ENCODE measurements at places on chromosomes 1 and 21.

- peak; percentile 63 for DNase-seq
Observed at GRCh38 chr1:68232289-68233148, at the start of gene WLS. Gene WLS, minus strand, starts transcription at chr1:68232523. Its CDS starts 224 bp downstream, at chr1:68232299.

DNA sequence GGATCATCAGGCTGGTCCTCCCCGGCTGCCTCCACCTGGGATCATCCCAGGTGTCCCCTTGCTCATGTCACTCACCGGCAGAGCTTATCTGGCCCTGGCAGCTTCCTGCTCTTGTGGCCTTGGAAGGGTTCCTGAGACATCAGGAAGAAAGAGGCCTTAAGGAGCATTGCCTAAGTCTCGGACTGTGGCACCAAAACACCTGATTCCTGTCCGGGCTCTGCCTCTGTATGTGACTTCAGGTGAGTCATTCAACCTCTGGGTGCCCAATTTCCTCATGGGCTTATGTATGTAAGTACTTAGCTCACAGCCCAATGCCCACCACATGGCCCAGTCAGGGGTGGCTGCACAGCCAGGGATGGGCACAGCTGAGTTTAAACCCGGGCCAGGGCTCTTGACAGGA lies 255.9 kb upstream of the VAMP3 start:
- no peak for DNase-seq

DNA sequence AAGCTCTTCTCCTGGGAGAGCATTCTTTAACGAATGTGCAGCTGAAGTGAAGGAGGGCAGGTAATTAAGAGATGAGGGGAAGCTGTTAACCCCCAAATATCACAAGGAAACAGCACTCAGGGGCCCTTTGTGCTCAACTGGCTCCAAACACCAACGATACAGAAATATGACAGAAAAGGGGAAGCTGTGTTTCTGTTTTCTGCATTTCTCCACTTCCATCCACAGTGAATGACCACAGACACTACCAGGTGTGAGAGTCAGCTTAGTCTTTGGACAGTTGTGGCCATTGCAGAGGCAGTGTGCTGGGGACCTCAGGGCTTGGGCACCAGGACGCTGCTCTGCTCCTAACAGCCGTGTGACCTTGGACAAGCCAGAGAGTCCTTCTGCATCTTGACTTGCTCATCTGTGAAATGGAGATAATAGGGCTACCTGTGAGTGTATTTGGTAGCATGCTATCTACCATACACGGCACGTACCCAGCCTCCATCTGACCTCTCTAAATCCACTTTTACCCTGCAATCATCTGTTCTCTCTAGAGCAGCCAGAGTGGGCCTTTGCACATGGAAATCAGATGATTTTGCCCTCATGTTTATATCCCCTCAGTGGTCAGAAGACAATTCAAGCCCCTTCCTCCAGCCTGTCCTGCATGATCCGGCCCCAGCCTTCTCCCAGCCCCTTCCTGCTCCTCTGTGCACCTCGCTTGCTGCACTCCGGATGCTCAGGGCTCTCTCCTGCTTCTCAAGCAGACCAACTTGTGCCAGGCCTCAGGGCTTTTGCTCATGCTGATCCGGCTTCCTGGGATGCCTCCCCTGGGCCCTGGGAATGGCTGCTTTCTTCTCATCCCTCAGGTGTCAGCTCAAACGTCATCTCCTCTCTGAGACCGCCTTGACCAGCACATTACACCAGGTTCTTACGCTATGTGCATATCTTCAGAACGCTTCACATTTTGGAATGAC lies 4.7 kb upstream of the TINAGL1 start:
- DNase-seq = no peak

GRCh38 chr1:6961289-6961688 lies 176.0 kb downstream of the CAMTA1 start:
- DNase-seq = no peak

- peak; percentile 53 for DNase-seq
Observed at GRCh38 chr1:78586572-78586971, 33.7 kb upstream of the IFI44L start.

- DNase-seq = no peak
Observed at GRCh38 chr1:11068600-11069473, 9.0 kb upstream of the SRM start.

DNA sequence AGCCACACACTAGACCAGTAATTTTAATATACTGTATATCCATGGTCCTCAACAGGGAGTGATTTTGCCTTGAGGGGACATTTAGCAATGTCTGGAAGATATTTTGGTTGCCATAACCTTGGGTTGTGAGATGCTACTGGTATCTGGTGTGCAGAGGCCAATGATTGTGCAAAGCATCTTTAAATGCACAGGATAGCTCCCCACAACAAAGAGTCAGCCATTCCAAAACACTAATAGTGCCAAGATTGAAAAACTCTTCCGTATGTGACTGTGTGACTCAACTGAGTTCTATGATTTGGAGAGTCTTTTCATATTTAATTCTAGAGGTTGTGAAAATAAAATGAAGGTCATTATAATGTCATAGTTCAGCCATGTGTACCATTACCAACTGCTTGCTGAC lies 141.4 kb upstream of the CACYBP start:
- no peak for DNase-seq

- DNase-seq = no peak
Observed at GRCh38 chr1:71428029-71428428, 347.2 kb upstream of the ZRANB2 start.

DNA sequence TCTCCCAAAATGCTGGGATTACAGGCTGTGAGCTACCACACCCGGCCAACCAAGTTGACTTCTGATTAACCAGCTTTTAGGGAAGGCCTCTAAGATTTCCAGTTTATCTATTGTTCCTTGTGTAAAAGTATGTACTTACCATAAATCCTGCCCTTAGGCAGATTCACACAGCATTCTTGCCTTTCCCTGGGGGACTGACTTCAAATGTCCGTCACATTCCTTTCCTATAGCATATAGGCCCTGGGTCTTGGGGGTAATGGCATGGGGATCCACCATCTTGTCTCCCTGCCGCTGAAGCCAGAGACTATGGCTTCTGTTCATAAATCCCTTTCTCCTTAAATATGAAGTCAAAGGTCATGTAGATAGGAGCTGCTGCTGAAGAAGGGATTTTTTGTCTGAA lies 872 bp upstream of the PINK1 start:
- no peak for DNase-seq

DNA sequence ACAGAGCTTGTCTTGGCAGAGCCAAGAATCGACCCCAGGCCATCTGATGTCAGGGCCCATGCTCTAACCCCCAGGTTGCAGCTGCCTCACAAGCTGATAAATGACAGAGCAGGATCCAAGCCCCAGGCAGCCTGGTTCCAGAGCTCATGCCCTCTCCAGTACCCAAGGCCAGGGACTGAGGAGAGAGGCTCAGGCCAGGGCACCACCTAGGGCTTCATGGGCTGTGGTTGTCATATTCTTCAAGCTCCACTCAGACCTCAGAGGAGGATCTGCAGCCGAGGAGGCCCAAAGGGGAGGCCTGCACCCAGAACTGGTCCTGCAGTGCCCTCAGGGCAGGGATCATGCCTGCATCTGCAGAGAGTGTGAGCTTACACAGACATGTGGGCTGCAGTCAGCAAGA lies 301.1 kb downstream of the MATN1 start:
- DNase-seq = no peak

DNA sequence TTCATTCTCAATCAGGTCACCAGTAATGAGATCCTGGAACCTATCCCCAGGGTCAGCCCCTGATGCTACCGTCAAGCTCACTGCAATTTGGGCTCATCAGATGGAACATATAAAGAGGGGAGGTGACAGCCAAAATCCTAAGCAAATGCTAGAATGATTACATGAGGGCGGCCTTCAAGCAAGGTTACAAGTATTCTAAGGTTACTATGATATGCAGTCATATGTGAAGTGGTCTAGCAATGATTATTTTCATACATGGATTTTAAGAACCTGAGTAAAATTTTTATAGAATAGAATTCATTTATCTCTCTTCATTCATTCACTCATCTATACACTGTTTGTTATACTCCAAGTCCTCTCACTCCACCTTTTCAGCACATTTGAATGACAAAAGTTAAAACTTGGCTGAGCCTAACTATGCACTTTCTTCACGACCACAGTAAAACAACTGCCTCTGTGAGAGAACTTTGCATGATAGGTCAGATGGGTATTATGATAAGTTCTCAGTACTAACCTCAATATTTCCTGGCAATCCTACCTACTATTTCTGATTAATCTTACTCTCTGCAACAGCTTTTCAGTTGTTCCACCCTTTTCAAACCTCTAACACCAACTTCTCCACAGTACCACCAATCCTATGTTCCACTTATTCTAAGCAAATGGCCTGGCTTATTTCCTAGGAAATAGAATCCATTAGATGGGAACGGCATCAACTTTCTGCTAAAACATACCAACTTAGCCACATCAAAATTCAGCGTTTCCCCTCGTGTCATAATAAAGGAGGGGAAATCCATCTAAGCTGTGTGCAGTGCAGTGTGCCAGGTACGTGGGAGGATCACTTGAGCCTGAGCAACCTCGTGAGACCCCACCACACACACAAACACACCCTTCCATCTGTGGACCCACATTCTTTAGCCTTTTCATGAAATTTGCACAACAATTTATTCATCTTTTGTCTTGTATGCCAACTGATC lies 32.0 kb downstream of the LHX9 start:
- DNase-seq = no peak

GRCh38 chr21:43369124-43369523 lies 57.8 kb downstream of the SIK1 start:
- DNase-seq = no peak

- DNase-seq = no peak
Observed at GRCh38 chr1:41371630-41372599, 10.7 kb downstream of the FOXO6 start.

GRCh38 chr1:64348961-64349648 lies 120.8 kb upstream of the CACHD1 start:
- no peak for DNase-seq

GRCh38 chr21:25459365-25459764 lies 147.9 kb downstream of the MRPL39 start:
- DNase-seq = no peak

- DNase-seq = no peak
Observed at GRCh38 chr21:41368735-41369104, 6.9 kb downstream of the MX2 start.

DNA sequence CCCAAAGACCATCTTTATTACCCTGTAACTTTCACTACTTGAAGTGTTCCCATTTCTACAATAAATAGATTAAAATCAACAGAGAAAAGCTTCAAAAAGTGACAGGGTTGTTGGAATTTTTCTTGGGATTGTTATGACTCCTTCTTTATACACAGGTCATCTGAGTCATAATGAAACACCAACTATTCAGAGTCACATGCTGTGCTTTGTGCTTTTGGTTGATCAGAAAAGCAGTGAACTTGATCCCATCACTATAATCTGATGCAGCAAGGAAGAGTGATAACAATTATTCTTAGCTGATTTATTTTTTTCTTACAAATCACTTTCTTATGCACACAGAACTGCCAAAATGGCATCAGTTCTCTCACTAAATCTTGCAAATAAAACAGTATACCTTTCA lies 422.9 kb downstream of the PTBP2 start:
- peak; percentile 62 for DNase-seq

- no peak for DNase-seq
Observed at GRCh38 chr1:64948905-64949833, 17.2 kb downstream of the JAK1 start.

DNA sequence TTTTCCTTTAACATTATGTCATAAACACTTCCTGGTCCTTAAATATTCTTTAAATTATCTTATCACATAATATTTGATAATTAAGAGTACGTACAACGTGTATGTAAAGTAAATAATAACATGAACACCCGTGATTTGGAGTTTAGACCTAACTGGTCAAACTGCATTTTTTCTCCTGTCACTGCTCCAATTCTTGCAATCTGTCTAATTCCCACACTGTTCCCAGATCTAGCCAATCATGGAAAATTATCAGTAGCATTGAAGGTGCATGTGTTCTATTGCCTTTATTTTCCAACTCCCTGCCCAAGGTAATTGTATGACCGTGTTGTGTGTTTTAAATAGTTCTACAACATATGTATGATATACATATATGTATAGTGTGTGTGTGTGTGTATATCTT lies 2.1 kb upstream of the PM20D1 start:
- DNase-seq = no peak

GRCh38 chr21:25691976-25692375 lies 42.7 kb downstream of the ATP5PF start:
- no peak for DNase-seq

DNA sequence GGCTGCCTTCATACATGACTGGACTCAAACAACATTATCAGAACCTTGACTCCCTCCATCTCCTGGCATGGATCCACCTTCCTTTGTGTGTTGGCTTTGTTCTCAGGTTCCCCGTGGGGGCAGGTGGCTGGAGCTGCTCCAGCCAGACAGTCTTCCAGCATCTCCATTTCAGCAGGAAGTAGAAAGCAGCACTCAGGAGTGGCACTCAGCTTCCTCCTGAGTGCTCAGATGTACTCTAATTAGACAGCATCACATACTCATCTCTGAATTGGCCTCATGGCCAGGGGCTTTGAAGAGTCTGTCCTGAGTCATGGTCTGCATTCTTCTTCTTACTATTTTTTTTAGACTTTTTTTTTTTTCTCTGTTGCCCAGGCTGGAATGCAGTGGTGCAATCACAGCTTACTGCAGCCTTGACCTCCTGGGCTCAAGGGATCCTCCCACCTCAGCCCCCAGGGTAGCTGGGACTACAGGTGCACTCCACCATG lies 27.9 kb downstream of the OVAAL start:
- DNase-seq = peak; percentile 99

DNA sequence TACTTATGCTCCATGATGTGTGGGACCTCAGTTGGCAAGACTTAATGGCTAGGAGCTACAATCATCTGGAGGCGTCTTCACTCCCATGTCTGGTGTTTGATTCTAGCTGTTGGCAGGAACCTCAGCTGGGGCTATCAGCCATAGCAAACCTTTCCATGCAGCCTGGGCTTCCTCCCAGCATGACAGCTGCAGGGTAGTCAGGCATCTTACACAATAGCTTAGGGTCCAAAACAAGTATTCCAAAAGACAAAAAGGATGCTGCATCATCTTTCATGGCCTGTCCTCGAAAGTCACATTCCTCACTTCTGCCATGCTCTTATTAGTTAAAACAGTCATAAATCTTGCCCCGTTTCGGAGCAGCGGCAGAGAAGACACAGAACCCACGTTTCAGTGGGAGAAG lies 90.9 kb downstream of the LRRC8C start:
- DNase-seq = no peak

GRCh38 chr1:212696721-212697331 lies 2.8 kb downstream of the BATF3 start:
- DNase-seq = no peak

DNA sequence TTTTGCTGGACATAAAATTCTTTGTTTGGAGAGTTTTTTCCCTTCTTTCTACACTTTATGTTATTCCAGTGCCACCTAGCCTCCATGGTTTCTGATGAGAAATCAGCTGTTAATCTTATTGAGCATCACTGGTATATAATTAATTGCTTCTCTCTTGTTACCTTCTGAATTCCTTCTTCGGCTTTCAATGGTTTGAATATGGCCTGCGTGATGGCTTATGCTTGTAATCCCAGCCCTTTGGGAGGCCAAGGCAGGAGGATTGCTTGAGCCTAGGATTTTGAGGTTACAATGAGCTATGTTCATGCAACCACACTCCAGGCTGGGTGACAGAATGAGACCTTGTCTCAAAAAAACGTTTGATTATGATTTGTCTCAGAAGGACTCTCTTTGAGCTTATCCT lies 13.0 kb upstream of the CNIH4 start:
- no peak for DNase-seq

GRCh38 chr1:25991937-25992688 lies 5.8 kb downstream of the PAFAH2 start:
- DNase-seq = peak; percentile 37
